Metanephros (tissue), 2 donors: ENCODE measurements at places on chromosomes 5 and 9. TPM values are rescaled to one million over a fixed set of nuclear protein-coding genes. Genes with fewer than 3 reads are reported as not detected.

The SPATA31A3 gene
- total RNA-seq = not detected

The DEPDC1B gene
- total RNA-seq = 21.2 TPM

The GGTA1 gene
- total RNA-seq = 4.6 TPM

The SLC36A3 gene
- not detected for total RNA-seq

The OBP2B gene
- total RNA-seq = not detected

The SPINK7 gene
- not detected for total RNA-seq

The NSD1 gene
- total RNA-seq = 83.3 TPM

The C9 gene
- total RNA-seq = not detected

The CKMT2 gene
- 62.2 TPM for total RNA-seq

The INSL6 gene
- total RNA-seq = not detected

The GABRA6 gene
- total RNA-seq = not detected

The SLC6A19 gene
- total RNA-seq = 33.0 TPM

The OR1K1 gene
- not detected for total RNA-seq

The TAF11L11 gene
- not detected for total RNA-seq

The AMBP gene
- 3.1 TPM for total RNA-seq

The KCTD16 gene
- 2.8 TPM for total RNA-seq

The NME5 gene
- total RNA-seq = 6.9 TPM
